Activated T-cell treated with anti-CD3 and anti-CD28 coated beads, Interleukin-2, amount 50 U/mL, for 4 hours (primary cell): ENCODE measurements at places on chromosomes 16 and 17.

DNA sequence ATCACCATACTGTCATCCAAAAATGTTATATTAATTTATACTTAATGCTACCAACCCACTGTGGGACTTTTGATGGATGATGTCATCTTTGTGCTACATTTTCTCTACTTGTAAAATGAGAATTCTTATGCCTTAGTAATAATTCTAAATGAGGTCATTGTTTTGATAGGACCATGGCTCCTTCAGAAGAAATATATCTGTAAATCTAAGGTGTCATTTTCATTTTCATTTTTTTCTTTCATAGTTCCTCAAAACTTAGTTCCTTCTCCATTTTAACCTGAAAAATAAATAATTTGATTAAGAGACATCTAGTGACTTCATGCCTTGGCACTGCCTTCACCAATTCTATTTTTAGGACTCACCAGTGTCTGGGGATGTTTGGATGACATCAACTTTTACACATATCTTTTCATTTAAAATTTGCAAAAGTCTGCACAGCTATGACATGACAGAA lies 48.7 kb downstream of the GPRC5B start:
- no peak for DNase-seq

DNA sequence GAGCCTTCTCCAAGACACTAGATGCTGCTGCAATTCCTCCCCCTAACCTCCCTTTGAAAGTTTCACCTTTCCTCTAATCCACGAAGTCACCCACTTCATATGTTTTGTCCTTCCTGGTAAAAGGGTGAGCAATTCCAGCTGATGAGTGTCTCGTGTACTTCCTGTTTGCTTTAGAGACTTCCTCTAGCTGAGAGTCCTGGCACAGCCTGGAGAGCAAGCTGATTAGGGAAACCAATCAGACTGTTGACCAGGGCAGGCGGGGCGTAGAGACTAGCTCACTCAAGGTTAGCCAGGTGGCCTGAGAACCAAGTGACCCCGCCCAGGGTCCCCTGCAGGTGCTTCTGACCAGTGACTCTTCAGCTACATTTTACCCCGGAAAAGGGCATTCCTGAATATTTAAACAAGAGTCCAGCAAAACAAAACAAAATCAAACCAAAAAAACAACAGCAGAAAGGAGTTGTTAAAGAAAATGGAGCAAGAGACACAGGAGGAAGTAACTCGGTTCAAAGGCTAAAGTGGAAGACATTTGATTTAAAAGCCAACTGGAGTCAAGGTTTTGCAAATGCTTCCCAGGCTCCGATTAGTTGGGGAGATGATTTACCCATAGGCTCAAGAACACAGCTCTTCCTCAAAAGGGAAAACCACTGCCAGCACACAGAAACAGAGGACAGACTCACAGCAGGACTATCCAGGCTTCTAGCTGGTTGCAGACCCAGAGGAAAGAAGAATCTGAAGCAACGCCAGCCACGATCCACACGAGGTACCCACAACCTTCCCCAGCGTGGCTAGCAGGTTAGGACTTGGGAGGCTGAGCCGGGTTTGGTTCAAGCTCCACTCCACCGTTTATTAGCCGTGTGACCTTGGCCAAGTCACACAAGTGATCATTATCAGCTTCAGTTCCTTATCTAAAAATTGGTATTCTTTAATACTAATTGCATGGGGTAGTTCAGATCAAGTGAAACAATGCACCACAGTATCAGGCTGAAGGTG lies 13.4 kb downstream of the HSPB9 start:
- DNase-seq, result no peak

DNA sequence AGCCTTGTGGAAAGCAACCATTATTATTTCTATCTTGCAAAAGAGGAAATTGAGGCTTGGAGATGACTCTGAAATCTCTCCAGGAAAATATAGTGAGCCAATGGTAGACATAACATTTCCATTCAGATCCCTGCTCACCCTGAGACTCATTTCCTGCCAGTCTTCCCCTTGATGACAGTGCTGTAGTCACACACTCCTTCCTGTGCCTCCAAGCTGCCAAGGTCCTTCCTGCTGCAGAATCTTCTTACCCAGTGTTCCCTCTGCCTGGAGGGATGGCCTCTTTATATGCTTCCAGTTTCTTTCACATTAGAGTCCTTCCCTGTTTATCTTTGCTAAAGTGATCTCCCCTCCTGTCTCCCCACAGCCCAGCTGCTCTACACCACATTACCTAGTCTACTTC lies 648.1 kb downstream of the TOX3 start:
- DNase-seq, result no peak

- DNase-seq, result no peak
Measured at GRCh38 chr16:81401035-81401950, 43.3 kb upstream of the CMIP start.

GRCh38 chr16:9778849-9779248 lies 403.4 kb downstream of the GRIN2A start:
- DNase-seq, result no peak

GRCh38 chr17:34311291-34311690 lies 7.9 kb upstream of the CCL8 start:
- no peak for DNase-seq

GRCh38 chr17:75051941-75052340 lies 4.9 kb downstream of the KCTD2 start:
- no peak for DNase-seq

- no peak for DNase-seq
Measured at GRCh38 chr17:17917394-17917793, 54.8 kb downstream of the TOM1L2 start.

DNA sequence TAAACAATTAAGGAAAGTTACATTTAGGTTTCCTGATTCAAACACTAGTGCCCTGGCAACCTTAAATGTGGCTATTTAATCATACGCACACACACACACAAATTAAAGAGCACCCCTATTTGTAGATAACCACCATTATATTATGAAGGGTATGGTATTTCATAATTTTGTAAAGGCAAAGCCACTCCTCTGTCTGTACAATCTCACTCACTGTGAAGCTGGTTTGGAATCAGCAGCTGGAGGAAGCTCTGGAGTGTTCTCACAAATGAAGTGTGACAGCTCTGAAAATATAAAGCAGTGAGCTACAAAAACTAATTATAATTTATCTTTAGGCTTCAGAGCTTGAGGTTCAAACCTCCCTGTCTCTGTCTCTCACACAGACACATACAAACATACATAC lies 57.9 kb upstream of the KCNJ16 start:
- no peak for DNase-seq

DNA sequence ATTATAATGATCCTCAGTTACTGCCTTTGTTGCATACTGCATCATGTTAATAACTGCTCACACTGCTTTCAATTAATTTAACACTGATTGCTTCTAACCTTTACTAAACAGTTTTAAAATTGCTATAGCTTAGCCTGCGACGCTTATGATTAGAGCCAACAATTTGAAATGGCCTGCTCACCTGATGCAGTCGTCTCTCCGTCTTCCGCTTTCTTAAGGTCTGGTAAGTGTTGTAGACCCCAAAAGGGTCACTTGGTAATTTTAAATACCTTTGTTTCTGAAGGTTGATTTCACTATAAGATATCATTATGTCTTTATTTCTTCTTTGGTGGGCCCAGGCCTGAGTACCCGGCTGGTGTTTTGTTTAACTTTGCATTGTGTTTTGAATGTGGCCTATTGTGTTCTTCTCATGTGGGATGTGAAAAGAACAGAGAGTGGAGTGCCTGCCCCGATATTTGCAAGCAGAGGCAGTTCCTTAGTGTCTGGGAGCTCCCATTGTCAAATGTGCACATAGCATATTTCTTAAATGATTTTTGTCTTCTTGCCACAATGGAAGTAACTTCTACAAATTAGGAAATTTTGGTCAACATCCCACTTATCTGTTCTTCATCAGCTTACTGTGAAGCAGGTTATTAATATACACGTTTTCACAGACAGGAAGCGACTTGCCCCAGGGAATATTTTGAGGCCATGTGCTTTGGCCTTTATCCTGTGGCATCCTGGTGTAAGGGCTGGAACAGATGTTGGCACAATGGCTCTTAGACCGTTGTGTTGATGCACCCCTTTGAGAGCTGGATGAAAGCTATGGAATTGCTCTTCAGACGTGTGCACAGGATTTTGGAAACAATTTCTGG lies 2.9 kb downstream of the PHKB start:
- no peak for DNase-seq

DNA sequence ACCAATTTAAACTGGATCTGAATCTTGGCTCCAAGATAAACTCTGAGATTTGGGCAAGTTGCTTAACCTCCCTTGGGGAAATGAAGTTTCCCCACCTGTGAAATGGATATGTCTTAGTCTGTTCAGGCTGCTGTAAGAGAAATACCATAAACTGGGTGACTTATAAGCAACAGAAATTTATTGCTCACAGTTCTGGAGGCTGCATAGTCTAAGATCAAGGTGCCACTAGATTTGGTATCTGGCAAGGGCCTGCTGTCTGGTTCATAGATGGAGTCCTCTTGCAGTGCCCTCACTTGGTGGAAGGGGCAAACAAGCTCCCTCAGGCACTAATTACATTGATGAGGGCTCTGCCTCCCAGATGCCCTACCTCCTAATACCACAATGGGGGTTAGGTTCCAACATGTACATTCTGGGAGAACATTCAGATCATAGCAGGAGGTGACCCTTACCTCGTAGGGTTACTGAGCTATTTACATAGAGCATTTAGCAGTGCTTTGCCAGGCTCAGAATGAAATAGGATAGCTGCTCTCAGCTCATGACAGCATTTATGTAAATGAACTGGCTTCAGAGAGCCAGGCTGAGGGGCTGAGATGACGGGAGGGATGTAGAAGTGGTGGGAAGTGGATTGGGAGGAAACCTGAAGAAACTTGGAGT lies 83.9 kb downstream of the SPECC1 start:
- no peak for DNase-seq

- no peak for DNase-seq
Measured at GRCh38 chr17:811051-811784, 29.1 kb downstream of the MRM3 start.

DNA sequence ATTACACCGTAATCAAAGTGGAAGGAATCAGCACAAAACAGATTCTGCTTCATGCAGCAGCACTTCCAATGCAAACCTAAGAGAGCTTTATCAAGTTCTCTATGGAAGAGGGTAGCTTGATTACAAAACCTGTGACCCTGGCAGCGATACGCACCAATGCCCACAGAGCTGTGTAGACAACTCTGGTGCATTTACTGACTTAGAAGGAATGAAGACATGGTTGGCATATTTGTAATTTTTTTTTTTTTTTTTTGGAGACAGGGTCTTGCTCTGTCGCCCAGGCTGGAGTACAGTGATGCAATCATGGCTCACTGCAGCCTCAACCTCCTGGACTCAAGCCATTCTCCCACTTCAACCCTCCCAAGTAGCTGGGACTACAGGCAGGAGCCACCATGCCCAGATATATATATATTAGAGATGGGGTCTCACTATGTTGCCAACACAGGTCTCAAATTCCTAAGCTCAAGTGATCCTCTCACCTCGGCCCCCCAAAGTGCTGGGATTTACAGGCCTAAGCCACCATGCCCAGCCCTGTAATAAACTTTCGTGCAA lies 49.4 kb downstream of the XPO6 start:
- DNase-seq, result no peak

DNA sequence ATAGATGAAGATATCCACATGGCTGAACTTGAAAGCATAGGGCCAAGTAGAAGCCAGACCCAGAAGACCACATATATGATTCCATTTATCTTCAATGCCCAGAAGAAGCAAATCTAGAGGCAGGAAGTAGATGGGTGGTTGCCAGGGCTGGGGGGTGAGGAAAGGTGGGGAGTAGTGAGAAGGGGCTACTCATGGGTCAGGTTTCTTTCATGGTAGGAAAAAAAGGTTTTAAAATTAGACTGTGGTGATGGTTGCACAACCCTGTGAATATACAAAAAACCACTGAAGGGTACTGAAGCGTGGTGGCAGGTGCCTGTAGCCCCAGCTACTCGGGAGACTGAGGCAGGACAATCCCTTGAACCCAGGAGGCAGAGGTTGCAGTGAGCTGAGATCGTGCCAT lies 5.4 kb downstream of the CD2BP2 start:
- DNase-seq, result no peak

- DNase-seq, result no peak
Measured at GRCh38 chr17:21031756-21032396, 10.9 kb downstream of the USP22 start.

DNA sequence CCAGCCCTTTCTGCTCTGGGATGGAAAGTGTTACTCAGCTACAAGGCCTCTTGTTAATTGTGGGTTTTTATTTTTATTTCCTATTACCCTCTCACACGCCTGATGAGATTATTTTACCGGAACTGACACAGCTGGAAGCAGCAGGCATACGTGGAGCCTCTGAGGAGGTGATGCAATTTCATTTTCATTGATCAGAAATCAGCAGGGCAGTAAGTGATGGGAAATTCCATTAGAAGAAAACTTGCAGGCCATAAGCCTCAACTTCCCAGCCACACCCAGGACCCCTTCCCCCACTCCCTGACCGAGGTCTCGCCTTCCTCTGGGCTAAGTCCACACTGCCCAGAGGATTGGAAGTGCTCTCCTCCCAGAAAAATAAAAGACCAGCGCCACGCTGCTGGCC lies 69.7 kb downstream of the ZFHX3 start:
- DNase-seq, result no peak

DNA sequence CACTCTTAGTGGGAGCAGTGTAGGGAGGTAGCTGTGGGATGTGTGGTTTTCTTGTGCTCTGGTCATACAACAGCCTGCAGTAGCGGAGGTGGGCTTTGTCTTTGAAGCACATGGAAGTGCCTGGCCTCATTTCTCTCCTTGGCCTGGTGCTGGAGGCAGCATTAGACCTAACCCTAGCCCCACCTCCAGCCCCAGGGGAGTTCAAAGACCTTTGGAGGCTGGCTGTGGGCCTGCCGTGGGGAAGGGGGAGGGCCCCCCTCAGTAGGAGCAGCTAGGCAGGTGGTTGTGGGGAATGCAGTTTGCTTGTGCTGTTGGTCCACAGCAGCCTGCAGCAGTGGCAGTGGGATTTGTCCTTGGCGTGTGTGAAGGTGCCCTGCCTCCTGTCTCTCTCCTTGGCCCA lies 91.7 kb downstream of the BCAS3 start:
- DNase-seq, result no peak

DNA sequence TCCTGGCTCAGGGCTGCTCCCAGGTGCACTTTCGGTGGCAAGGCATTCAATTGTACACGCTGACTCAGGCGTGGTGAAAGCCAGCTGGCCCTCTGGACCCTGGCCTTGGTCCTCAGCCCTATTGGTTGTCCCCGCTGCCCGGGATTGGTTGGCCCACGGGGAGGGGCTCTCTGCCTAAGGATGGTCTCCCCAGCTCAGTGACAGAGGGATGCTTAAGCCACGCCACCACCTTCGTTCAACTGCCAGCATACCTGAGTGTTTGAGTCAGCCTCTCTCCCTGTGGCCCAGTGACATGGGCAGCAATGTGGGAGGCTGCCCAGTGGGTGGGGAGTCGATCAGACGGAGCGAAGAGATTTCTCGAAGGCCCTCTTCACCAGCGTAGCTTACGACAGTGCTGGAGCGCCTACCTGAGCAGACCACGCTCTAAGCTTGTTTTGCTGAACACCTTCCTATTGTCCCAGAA lies 30.3 kb downstream of the IRF8 start:
- no peak for DNase-seq

GRCh38 chr16:4058386-4058785 lies 57.9 kb downstream of the ADCY9 start:
- DNase-seq, result no peak

- DNase-seq, result no peak
Measured at GRCh38 chr17:4163951-4164350, 21.0 kb downstream of the CYB5D2 start.

- DNase-seq, result no peak
Measured at GRCh38 chr16:4702466-4702808, 9.1 kb downstream of the NUDT16L1 start.
